ENCODE measurements at places on chromosomes 5 and 9.

- no peak for DNase-seq
Measured at GRCh38 chr5:72465601-72466563, 41.3 kb downstream of the ZNF366 start.

GRCh38 chr9:121735065-121735792 is 83.8 kb downstream of the DAB2IP start:
- DNase-seq, result peak; percentile 71

DNA sequence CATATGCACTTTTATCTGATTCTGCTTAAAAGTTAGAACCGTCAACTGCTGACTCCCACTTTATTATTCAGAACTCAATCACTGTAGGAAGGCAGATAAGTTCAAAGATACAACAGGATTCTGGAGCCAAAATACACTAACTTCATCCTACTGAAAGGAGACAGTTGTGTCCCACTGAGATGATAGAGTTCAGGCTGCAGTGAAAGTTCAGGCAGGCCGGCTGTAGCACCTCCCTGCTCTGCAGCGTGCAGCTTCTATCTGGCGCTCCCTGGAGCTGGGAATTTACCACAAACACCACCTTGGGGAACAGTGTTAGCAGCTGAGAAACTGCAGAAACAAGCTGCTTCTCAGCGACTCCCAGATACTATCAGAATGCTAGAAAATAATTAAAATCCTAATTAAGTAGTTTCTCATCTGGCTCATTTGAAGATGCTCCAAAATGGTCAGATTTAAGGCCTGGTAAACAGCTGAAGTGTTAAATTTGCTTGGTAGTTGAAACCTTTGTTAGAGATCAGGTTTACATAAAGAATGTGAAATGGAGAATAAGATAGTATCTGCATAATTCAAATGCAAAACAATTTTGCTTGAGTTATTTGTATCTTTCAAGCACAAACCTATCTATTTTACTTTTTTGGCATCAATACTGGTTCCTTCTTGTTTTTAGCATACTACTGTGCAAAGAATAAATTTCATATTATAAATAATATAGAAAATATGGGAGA is 52.3 kb upstream of the CNTLN start:
- peak; percentile 27 for DNase-seq

GRCh38 chr5:173056783-173057061 is 570 bp downstream of the CREBRF start:
- DNase-seq, result no peak

DNA sequence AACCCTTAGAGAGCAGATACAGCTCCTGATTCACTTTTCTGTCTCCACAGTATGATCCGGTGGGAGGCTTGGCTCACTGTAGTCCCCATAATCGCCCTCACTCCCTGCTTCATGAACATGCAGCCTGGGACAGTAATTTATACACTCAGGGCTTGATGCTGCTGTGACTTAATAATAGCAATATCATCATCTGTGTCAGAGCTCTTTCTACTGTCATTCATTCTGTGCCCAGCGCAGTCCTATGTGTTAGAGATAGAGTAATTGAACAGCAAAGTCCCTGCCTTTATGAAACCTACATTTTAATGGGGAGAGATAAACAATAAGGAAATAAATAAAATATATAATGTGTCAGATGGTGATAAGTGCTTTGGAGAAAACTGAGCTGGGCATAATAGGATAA is 2.8 kb upstream of the HEMGN start:
- DNase-seq, result no peak

GRCh38 chr5:174291162-174291561 is 245.7 kb downstream of the NSG2 start:
- no peak for DNase-seq

GRCh38 chr5:39411061-39411460 is 13.7 kb downstream of the DAB2 start:
- no peak for DNase-seq

DNA sequence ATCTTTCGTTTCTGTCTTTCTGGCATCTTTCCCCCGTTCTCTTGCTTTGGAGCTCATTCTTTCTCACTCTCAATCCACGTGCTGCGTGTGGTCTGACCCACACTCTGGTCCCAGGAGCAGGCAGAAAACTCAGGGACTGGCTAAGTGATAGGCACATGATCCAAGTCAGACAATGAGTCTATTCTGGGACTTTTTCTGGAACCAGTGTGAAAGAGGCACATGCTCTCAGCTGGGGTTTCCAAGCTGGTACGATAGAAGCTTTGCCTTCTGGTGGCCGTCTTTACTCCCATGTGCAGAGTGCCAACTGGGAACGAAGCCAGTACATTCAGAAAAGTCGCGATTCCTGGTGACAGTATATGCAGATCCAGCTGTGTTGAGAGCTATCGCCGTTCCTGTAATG is 94.4 kb downstream of the PDZD2 start:
- DNase-seq, result no peak

DNA sequence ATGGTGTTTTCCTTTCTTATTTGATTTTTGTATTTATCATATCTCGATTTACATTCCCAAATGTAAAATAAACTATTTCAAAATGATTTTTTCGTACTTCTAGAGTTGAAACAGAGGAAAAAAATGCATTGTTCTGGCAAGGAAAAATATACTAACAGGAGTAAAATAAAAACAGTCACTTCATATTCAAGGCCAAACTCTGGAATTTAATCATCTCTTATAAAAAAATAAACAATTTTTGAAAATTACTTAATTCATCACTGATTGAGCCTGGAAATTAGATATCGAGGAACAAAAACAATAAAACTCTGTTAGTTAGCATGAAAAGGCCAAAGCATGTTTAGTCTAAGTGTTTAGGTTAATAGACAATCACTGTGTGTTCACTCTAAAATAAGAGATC is 61.1 kb upstream of the PALM2AKAP2 start:
- no peak for DNase-seq

- DNase-seq, result no peak
Measured at GRCh38 chr5:91145333-91145620, 237.8 kb downstream of the ARRDC3 start.

GRCh38 chr5:63811961-63812360 is 150.3 kb downstream of the HTR1A start:
- no peak for DNase-seq

GRCh38 chr5:34600118-34600493 is 56.0 kb upstream of the RAI14 start:
- no peak for DNase-seq

- no peak for DNase-seq
Measured at GRCh38 chr5:58440901-58441460, 18.9 kb downstream of the PLK2 start.

- no peak for DNase-seq
Measured at GRCh38 chr9:130214776-130215340, 42.7 kb downstream of the NCS1 start.

DNA sequence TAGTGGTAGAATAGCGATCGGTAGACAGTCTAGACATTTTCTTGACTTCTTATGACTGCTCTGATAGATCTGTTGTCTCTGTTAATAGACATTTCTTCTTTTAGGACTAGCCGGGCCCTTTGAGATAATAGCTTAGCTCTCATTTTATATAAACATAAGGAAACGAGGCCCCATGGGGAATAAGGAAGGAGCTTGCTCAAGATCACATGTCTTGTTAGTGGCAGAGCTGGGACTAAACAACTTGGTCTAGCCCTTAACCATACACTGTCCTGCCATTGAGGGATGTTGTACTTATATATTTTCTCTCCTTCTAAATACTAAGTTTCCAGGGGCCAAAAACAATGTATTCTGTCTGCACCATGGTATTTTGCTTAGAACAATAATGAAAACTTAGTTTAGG is 140.0 kb downstream of the GCNT1 start:
- DNase-seq, result no peak

- DNase-seq, result peak; percentile 83
Measured at GRCh38 chr5:63959177-63959982, 2.9 kb downstream of the HTR1A start.

GRCh38 chr9:34524349-34524748 is 1.6 kb upstream of the ENHO start:
- no peak for DNase-seq

- DNase-seq, result no peak
Measured at GRCh38 chr5:94524841-94525697, 93.3 kb downstream of the KIAA0825 start.
